Muscle of leg (tissue), 16 donors: ENCODE measurements at places on chromosomes 6 and 20.

DNA sequence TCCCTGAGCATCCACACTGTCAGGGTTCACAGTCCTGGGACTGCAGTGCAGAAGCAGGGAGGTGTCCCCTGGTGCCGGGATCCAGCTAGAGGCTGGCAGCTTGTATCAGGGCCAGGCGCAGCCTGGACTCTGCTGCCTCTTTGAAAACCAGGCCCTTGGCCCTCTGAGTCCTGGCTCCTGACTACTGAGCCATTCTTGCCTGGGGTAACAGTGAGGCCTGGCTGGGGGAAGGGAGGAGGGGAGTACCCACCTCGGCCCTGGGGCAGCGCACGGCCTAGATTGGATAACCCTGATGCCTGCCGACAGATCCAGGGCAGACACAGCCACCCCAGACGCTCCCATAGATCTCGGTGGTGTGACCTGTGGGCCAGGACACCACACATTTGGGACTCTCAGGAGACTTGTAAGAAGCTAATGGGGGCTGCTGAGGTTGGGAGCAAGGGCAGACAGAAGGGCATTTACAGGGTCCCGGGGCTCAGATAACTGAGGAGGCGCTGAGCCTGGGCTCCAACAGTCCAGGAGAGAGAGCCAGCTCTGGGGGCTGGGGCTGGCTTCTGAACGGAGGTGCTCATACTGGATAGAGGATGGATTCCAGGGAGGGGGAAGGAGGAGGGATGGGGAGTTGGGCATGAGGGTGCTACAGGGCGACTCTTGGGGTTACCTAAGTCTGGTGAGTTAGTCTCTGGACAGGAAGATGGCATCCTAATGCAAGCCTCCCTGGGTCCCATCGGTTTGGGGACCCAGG, 30.5 kb downstream of the SPDEF start:
- DNase-seq: no peak

DNA sequence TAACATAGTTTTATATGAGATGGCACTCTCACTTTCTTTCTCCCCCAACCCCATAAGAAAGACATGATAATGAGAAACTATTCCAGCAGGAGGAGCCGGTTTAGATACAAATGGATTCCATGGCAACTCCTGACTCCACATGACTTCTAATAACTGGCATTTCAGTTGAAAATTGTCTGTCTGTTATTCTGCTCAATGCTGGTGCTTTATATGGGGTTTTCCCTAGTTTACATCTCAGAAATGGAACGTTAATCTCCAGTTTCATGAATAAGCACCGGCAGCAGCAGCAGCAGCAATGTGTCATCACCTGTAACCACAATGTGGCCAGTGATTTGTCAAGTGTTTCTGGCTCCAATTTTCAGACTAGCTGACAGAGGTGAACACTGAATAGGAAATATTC, 8.0 kb upstream of the SIM1 start:
- DNase-seq: no peak

DNA sequence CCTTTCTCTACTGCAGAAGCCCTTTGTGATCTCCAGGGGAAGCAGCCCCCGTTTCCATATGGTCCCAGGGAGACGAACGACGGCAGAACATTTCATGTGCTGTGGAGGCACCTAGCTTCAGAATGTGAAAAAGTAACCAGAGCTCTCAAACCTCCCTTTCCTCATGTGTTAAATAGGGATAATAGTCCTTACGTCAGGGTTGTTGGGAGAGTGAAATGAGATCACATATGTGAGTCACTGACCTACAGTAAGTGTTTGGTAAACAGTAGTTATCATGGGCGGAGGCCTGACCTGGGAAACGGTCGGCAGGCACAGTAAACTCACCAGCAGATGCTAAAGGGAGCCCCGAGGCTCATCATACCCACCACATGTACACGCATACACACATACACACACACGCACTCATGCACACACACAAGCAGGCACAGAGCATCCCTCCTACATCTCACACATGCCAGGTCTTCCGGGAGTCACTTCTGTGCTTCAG, 89.7 kb downstream of the LY86 start:
- DNase-seq: no peak

DNA sequence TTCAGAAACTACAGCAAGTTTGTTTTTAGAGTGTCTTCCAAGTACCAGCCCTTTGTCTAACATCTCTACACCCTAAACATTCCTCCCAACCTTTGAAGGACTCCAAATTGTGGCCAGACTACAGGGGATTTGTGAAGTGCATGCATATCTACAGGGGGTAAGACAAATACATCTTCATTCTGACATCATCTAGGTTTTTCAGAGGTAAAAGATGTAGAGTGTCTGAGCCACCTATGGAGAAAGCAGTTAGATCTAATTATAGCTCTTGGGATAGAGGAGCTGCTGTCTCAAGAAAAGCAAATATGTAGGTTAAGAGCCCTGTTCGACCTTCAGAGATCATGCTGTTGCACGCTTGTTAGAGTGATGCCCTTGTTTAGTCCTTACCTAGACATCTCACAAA, 617.7 kb upstream of the AGPAT4 start:
- no peak for DNase-seq

DNA sequence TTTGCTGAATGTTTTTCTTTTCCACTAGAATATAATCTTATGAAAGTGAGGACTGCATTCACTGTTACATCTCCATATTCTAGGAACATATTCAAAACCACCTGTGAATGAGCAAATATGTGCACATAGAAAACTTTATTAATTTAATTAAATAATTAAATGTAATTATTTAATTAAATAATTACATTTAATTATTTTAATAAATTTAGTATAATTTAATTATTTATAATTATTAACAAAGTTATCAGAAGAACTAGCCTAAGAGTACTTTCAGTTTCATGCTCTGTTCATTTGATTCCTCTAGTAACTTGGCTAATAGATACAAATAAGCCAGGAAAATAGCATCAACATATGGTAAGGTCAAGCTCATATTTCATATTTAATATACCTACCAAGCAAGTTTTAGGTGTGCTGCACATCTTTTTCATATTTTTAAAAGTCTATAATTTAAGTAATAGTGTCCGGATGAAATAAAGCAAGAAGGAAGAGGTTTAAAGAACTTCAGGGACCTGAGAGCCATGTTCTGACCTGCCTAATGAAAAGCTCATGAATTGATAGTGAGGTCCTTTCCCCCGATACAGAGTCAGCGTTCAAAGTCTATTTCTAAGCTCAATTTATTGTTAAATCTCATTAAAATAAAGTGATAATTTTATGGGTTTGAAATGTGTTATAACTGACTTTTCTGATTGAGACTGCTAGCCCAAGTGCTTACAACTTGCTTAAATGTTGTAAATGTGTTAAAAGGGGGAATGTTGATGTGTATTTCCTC, 361.4 kb upstream of the FLRT3 start:
- no peak for DNase-seq

DNA sequence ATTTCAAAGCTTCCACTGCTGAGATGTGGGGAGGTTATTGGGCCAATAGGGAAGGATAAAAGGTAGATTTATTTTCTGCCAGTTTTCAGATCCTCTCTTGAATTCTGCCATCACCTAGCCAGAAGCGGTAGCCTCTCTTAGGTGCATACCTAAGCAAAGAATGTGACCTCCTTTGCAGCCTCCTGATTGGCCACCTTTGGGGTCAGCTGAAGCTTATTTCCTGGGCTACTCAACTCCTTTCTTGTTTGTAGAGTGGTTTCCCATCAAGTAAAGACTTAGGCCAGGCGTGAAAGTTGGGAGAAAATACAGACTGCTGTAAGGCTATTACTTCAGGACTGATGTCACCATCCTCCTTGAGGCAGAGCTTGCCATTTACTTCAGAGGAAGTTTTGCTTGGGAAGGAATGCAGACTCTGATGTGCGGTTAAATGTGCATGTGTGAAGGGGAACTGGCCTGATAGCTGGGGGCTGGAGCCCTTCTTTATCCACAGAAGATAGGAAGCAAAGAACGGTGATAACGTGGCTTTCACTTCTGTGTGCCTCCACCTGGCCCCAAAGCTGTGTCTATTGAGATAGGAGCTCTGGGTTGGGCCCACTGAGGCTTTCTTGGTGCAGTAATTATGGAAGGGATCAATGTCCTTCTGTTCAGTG, 70.1 kb downstream of the TRMT11 start:
- DNase-seq: no peak

- DNase-seq: no peak
Observed at GRCh38 chr6:73984571-73985210, 288.7 kb downstream of the CD109 start.

DNA sequence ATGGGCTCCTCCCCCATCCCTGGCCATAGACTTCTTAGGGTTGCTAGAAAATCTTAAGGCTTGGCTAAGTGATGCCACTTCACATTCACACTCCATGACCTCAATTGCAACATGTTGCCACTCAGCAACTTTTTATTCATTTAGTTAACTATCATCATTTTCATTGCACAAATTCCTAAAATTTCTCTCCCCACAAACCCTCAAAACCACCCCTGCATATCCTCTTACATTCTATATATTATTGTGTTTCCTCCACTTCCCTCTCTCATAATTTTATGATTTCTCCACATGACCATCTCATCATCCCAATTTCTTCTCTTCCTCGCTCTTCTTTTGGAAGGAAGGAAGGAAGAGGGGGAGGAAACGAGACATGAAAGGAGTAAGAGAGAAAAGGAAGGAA, 436.0 kb downstream of the HACE1 start:
- DNase-seq: no peak

DNA sequence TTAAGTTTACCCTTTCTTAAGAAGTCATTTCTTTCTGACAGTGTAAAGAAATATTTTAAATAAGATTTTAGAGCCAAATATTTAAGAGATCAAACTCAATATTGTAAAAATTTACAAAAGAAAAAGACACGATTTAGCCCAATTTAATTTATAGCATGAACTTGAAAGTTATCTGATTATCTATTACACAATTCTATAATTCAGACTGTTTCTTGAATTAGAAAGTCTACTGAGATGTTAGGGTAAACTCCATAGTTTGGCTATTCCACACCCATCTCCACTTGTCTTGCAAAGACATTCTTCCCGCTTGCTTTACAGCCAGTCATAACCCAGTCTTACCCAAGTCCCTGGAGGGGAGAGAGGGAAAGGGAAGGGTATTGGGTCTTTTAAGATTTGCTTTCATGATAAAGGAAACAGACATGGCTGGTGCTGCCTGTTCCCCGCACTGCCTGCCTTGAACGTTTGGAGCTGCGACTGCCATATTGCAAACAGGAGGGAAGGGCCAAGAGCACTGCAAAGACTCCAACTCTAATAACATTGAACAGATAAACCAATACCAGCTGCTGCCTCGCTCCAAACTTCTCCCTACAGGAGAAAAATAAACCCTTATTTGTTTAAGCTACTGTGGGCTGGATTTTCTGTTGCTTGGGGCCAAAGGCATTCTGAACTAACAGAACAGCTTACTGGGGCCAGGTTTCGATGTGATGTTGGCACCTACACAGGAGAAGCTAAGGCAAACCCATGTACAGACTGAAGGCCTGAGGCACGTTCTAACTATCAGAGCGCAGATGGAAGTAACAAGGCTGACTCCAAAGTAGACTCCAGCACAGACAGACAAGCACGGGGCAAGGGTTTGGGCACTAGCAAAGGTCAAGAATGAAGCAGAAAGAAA, 552.3 kb upstream of the JARID2 start:
- DNase-seq: no peak

GRCh38 chr20:57410398-57410920, 19.3 kb downstream of the RBM38 start:
- no peak for DNase-seq

GRCh38 chr6:125509477-125509876, 207.7 kb upstream of the HDDC2 start:
- DNase-seq: no peak

DNA sequence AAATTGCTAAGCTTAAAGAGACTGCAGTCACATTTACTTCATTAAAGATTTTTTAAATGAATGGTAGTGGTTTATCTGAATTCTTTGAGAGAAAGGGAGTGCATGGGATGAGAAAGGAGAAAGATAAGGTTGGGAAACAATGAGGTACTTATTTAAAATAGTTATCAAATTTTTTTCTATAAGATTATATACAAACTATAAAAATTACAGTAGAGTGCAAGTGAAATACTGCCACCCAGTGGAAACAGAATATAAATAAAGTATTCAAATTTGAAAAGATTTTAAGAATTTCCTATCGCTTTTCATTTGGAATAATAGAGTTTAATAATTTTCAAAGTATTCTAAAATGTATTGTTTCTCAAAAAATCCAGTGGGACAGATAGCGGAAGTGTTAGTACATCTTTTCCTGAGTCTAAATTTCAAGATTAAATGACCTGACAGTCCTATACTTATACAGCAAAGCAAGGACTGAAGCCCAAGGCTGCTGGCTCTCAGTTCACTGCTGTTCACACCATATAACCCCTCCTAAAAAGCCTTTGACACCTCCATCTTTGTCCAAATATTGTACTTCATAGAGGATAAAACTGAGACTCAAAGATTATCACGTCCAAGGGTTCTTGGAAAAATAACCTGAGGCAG, 31.1 kb downstream of the EPM2A start:
- peak; percentile 32 for DNase-seq

DNA sequence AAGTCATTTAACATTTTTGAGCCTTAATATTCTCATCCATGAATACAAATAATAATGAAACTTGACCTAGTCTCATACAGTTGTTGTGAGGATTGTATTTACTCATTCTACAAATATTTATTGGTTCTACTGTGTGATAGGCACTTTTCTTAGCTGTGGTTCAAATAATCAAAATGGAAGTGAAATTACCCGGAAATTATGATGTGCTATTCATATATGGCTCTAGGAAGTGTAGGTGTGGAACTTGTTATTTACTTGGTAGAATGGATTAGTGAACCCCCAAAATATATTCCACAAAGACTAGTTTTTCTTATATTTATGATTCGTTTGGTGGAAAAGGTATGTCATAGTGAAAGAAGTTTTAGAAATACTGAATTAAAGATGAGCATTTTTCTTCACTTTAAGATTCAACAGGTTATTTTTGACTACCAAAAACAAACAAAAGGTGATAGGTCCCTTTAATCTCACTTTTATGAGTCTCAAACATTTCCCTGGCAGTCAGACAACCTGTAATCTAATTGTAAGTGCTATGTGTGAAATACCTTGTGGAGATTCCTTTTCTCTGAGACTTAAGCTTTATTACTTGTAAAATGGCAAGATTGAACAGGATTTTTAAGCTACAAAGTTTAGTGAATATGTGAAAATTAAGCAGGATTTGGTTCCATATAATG, 77.8 kb downstream of the STXBP5 start:
- DNase-seq: no peak

- no peak for DNase-seq
Observed at GRCh38 chr6:11358904-11359830, 126.7 kb upstream of the NEDD9 start.

DNA sequence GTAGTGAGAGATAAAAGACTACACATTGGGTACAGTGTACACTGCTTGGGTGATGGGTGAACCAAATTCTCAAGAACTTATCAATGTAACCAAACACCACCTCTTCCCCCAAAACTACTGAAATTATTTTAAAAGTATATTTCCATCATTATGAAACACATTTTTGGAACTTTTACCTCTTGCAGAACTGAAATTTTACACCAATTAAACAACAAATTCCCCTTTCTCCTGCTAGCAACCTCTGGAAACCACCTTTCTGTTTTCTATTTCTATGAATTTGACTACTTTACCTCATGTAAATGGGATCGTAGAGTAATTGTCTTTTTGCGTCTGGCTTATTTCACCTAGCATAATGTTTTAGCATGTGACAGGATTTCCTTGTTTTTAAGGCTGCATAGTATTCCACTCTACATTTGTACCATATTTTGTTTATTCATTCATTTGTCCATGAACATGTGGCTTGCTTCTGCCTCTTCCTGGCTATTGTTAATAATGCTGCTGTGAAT, 149.9 kb upstream of the PHACTR1 start:
- DNase-seq: no peak

GRCh38 chr20:32968478-32969241, 35.6 kb downstream of the SUN5 start:
- DNase-seq: no peak

GRCh38 chr6:163438298-163438939, 23.9 kb downstream of the QKI start:
- DNase-seq: no peak
